ENCODE measurements at places on chromosomes 4 and X. TPM values are rescaled to one million over a fixed set of nuclear protein-coding genes. Genes with fewer than 3 reads are reported as not detected.
A peak's percentile ranks its signal among the peaks of the same experiment; 100 is the strongest.

- no peak for DNase-seq
These were observed 29.4 kb downstream of the SASH3 start for GRCh38 chrX:129808829-129809796.

DNA sequence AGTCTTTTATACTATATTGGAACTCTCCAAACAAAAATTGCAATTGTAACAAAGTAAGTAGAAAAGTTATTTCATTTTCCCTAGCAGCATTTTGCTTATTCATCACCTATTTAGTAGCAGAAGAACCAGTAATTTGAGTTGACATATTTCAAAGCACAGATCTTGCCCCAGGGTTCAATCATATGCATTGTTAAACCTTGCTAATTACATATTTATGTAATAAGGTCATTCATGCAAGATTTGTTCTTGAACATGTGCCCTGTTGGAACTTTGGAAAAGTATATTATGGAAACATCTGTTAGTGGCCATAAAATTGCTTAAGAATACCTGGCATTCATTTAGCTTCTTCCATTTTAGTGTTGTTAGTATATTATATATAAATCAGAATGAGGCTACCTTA, 191.7 kb downstream of the TLL1 start:
- no peak for DNase-seq

The YY2 gene
- polyA plus RNA-seq = 0.61 TPM

DNA sequence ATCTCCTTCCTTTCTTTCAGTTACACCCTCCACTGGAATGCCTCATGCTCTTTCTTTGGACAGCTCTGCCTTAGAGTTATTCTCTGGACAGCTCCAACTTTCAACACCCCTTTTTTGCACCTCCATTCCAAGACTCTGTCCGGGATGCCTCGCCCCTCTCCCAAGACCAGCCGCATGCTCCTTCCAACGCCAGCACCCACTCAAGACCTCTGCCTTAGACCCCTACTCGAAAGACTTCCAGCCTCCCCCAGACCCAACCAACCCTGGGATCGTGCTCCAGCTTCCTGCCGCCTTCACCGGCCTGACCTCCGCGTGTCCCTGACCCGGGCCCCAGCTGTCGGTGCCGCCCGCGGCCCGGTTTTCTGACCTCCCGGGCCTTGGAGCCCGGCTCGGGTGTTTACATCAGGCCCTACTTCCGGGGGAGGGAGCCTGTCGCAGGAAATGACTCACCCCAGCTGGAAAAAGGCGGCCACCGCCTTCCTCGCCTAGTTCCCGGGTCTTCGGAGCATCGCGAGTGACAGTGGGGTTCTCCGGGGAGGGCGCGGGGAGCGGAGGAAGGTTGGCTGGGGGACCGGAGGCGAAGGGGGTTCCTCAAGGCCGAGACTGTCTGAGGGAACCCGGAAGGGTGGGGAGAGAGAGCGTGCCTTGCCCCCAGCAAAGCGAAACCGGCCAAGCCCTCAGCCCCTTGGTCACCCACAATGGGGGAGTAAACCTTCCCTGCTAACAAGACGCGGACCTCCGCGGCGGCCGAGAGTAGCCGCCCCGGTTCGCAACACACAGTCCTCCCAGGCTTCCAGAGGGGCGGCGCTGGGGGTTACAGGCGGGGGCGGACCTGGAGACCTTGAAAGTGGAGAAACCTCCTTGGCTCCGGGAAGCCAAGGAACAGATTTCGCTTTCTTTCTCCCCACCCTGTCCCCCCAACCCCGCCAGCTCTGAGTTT, at the start of gene WDR45:
Gene WDR45, minus strand, starts transcription at position 399 of the 940 bp plus-strand sequence. CDS start 1,792 bp downstream, outside the sequence.
- peak; percentile 67 for DNase-seq

DNA sequence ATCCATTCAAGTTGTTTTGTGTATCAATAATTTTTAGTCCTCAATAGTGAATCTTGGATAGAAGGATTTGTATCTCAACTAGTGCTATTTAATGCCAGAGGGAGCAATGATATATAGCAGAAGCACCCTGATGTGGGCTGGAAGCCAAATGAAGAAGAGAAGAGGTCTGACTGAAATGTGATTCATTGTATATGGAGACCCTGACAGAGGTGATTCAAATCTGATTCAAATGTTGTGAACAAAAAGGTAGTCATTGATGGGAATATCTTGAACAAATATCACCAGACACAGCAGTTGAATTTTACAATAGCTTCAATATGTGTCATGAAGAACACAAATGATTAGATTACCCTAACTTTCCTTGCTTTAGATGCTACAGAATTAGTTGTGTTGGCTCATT, 27.5 kb upstream of the SULT1B1 start:
- no peak for DNase-seq

DNA sequence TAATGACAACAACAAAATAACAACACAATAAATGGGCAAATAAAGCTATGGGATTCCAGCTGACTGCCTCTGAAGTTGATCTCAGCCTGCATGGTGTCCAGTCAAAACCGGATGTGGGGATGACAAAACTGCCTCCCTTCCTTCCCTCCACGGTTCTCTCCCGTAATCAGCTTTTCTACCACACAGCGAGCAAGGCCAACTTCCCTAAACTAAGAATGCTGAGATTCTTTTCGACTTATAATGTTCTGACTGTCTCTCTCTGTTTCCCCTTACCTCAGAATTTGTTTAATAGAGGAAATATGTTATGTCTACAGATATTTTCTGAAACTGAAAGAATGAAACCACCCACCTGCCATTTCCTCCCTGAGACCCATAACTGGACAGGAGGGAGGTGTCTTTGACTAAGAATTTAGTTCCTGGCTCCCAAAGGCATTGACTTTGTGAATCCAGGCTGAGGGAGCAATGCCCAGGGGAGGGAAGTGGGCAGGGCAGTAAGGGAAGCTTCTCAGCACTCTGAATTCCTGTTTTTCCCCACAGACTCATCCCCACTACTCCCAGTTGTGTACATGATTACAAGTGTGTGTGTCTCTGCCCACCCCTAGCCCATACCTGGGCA, 1.0 kb upstream of the TLR1 start:
- DNase-seq = peak; percentile 11

The SLC4A4 gene
- not detected for polyA plus RNA-seq

The ATP1B4 gene
- not detected for polyA plus RNA-seq

Measured in CD4-positive, CD25-positive, alpha-beta regulatory T cell (primary cell).